Nephron progenitor cell (in vitro differentiated cells): ENCODE measurements at places on chromosomes 3 and 15.

- no peak for DNase-seq
Observed at GRCh38 chr3:50430191-50430590, 70.9 kb upstream of the TMEM115 start.

DNA sequence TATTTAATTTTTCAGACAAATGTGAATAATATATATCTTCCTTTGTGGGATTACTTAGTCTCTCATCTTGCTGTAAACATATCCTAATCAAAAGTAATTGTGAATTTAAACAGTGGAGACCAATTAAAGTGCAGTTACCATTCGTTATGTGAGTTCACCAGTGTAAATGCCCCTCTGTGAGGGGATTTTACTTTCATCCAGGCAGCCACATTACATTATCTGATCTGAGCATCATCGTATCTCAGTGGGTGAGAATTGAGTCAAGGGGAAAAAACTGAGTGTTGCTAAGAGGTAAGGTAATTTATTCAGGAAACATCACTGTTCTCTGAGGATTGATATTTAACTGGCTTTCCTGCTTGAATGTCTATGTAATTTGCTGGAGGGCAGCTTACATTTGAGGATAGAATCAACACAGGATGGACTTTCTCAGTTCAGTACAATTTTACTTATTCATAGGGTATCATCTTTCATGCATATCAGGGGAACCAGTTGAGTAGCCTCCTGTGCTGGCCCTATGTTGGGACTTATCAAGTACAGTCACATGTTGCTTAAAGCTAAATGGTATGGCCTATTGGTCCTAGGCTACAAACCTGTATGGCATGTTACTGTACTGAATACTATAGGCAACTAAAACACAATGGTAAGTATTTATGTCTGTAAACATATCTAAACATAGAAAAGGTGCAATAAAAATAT, 219.7 kb downstream of the CD47 start:
- DNase-seq = no peak

GRCh38 chr3:188749830-188750229, 421.9 kb upstream of the TPRG1 start:
- no peak for DNase-seq

DNA sequence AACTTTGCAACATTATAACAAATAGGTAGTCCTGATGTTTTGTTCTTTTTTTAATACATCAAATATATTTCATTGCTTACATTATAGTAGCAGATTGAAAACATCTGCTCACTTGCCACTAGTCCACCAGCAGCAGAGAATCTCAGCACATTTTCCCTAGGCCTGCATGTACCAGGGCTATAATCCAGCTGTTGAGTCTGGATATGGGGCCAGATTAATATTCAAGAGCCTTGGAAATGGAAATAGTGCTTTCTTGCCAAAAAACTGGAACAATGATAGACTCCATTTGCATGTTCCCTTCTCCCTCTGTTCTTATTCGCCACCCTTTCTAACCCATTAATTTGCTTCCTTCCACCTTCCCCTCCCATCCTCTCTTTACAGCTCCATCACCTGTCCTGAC, 288.0 kb downstream of the EPHA3 start:
- no peak for DNase-seq

GRCh38 chr3:179016979-179017670, 54.5 kb downstream of the ZMAT3 start:
- no peak for DNase-seq

- DNase-seq = no peak
Observed at GRCh38 chr3:41352510-41352909, 153.2 kb downstream of the CTNNB1 start.

GRCh38 chr15:41183581-41183980, 47.0 kb downstream of the EXD1 start:
- no peak for DNase-seq
